ENCODE measurements at places on chromosomes 5 and 9.
A peak's percentile ranks its signal among the peaks of the same experiment; 100 is the strongest.

DNA sequence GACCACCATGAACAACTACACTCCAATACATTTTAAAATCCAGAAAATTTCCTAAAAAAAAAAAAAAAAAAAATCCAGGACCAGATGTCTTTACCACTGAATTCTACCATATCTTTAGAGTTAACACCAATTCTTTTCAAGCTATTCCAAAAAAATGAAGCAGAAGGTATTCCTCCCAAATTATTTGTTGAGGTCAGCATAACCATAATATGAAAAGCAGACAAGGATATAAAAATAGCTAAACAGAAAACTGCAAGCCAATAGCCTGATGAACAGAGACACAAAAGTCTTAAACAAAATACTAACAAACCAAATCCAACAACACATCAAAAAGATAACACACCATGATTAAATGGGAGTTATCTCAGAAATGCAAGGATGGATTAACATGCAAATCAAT, 695.4 kb downstream of the PTPRD start:
- no peak for DNase-seq

DNA sequence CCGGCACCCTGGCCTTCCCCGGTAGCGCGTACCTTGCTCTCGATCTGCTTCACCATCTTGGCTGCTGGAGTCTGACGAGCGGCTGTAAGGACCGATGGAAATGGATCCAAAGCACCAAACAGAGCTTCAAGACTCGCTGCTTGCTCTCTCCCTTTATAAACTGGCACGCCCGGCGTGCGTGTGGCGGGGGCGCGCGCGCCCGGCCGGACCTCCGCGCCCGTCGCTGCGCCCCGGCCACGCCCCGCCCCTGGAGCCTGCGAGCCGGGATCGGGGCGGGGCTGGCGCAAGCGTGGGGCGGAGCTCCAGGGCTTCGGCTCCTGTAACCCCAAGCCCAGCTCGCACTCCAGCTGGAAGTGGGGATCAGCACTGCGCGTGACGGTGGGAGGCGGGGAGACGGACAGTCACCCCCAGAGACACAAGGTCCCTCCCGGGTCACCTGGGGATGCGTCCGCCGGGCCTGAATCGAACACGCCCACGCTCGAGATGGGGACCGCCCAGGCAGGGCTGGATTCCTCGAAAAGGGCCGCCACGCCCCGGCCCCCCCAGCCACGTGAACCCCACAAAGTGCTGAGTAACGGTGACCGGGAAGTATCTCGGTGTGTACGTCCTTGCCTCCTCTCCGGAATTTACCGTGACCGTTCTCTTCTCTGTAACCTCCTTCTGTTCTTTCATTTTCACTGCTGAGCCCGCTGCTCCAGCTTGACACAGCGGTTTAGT, at the start of gene TXN:
TSS of gene TXN (minus strand) at position 128 of the 717 bp plus-strand sequence. CDS start at position 56, 72 bp downstream.
- DNase-seq, result peak; percentile 91

DNA sequence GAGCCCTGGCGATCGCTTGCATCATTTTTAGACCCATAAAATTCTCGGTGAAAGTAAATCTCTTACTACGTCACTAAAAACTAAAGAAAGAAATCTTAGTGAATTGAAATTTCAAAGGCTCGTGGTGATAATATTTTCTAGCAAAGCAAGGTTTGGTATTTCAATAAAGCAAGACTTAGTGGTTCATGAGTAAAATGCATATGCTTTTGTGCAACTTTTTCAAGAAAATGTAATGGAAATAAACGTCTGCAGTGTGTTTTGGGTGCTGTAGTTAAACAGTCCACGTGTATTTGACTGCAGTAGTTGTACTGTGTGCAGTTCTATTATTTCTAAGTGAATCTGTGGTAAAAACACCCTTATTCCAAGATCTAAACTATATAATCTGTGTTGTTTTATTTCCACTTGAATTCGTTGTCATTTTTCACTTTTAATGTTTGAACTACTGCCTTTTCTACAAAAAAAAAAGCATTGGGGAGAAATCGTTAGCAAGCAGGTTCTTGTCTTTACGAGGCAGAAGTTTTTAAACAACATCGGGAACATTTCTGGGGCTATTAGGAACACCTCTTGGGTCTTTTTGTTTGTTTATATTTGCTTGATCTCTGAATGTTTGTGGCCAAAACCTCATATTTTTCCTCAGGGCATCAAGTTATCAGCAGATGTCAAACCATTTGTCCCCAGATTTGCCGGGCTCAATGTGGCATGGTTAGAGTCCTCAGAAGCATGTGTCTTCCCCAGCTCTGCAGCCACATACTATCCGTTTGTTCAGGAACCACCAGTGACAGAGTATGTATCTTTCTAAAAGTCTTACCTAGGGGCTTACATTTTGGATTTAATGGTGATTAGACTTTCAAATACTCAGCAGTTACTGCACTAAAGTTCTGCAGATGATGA, 960 bp downstream of the SECISBP2 start:
- DNase-seq, result no peak

DNA sequence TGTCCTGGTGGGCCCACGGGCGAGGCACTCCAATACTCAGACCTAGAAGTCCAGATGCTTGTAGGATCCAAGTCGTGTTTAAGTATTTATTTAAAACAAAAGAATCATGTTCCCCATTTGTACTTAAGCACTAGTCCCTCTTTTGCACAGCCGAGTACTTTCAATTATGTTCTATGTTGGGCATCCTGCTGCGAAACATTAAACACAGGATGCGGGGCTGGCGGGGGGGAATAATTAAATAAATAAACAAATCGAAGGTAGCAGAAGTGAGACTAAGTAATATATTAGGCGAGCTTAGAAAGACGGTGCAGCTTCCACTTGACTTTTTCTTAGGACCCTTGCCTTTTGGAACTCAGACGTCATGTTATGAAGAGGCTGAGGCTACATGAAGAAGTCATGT, 1129.2 kb upstream of the ACO1 start:
- DNase-seq, result no peak

DNA sequence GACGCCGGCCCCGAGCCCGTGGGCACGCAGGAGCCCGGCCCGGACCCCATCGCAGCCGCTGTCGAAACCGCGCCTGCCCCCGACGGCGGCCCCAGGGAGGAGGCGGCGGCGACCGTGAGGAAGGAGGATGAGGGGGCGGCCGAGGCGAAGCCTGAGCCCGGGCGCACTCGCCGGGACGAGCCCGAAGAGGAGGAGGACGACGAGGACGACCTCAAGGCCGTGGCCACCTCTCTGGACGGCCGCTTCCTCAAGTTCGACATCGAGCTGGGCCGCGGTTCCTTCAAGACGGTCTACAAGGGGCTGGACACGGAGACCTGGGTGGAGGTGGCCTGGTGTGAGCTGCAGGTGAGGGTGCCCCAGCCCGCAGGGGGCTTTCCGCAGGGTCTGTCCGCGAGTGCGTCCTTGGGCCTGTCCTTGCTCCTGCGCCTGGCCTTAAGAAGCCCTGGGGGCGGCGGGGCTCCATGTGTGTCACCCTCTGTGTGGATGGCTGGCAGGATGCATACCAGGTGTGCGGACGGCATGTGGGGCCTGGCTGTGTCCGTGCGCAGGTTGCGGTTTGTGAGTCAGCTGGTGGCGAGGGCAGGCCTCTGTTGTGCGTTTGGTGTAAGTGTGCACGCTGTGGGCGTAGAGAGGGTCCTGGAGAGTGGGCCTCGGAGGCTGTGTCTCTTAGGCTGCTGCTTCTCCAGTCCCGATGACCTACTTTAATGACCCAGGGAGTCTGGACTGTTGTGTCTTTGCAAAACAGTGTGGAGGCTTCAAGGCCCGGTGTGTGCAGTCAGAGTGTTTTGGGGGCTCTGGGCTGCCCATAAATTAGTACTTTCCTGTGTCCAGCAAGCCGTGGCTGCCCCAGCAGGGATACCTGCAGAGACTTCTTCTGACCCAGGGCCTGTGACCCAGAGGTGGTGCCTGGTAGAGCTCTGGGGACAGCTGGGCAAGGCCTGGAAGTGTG, 1.6 kb downstream of the WNK2 start:
- no peak for DNase-seq

- DNase-seq, result no peak
Observed at GRCh38 chr9:114446672-114447450, 58.4 kb downstream of the WHRN start.

GRCh38 chr9:421896-422295, 207.2 kb downstream of the DOCK8 start:
- no peak for DNase-seq

- no peak for DNase-seq
Observed at GRCh38 chr9:136292591-136293448, 11.1 kb downstream of the CCDC187 start.

DNA sequence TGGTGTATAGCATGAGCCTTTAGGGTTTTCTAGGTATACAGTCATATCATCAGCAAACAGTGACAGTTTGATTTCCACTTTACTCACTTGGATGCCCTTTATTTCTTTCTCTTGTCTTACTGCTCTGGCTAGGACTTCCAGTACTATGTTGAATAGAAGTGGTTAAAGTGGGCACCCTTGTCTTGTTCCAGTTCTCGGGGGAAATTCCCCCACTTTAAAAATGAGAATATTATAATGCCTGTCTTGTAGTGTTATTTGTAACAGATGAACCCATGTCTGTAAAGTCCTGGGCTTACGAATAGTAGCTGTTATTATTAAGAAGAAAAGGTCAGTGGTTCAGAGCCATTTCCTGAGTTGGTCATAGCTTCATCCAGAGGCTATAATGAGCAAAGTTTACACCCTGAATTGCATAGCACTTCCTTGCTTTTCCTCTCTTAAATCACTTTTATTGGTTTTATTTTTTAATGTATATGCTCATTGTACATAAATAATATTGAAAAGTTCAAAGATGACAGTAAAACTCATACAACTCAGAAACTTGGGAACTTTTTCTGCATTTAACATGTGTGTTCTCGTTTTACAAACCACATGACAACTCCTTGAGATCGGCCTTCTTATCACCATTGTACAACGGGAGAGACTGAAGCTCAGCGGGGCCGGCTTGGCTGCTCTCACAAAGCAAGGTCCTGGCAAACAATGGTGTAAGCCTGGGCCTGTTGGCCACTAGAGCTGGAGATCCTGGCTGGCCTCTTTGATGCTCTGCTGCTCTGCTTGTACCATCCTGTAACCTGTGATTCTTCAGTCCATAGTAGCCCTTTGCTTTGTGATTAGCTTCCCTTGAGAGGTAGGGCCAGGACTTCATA, 85.2 kb downstream of the CYFIP2 start:
- no peak for DNase-seq

- DNase-seq, result no peak
Observed at GRCh38 chr9:134592018-134592818, 49.4 kb upstream of the COL5A1 start.

DNA sequence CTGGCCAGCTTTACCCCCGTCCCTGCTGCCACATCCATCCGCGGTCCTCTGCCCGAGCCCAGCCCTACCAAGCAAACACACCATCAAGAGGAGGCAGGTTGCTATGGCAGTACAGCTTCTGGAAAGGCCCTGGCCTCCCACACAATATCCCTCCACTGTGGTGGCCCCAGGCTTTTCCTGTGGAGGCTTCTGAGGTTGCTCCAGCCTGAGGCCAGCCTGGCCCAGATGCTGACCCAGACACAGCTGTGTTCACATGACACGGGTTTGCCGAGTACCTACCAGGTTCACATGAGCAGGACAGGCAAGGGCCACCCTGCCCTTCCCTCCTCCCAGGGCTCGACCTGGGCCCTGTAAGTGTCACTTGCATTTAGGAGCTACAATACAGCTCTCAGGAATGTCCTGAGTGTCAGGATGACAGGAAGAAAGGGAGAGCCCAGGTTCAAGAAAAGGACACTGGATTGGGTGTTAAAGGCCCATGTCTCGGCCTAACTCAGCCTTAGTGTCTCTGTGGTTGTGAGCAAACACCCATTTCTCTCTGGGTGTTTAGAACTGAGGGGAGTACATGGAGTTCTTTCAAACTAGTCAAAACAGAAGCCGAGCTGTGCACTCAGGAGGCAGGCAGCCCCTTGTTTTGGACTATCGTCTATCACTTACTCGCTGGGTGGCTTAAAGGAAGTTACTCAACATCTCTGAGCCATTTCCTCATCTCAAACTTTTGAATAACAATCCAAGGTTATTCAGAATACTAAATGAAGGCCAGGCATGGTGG, 40.2 kb downstream of the NAIF1 start:
- DNase-seq, result peak; percentile 60

DNA sequence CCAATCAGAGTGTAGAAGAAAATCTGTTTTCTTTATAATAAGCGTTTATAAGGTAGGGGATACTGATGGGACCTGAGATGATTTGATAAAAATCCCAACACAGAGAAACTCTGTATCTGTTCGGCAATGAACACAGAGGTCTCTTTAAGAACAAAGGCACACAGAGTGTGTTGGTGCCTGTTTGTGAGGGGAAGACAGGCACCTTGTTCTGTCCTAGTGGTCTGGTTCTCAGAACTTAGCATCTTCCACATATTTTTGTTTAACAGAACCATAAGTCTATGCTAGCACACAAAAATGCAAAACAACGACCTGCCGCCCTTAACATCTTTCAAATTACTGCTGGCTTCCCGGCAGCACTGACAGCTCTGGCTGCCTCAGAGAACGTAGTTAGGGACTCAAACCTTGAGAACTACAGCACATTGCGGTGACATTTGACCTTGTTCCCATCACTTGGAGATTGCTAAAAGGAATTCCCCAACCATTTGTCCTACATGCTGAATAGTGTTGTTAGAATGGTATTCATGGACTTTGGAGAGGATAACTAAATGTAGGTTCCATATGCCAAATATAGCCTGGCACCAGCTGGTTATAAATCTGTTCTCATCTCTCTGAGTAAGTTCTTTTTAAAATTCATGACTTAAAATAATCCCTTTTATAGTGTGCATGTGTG, 871.7 kb upstream of the TYRP1 start:
- DNase-seq, result no peak

DNA sequence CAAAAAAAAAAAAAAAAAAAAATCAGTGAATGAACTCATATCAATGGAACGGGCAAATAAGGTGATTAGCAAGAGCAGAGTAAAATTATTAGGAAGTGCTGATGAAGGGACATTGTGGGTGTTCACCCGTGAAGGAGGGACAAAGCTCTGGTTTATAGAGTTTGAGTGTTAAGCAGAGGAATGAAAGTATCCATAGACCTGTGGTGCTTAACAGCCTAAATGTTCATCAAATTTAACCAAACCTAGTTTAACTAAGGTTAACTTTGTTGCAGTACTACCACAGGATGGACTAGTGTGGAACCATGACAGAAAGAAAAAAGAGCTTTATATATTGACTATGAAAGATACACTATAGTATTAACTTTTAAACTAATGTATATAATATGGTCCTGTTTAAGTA, 44.1 kb upstream of the TNFAIP8 start:
- DNase-seq, result no peak

DNA sequence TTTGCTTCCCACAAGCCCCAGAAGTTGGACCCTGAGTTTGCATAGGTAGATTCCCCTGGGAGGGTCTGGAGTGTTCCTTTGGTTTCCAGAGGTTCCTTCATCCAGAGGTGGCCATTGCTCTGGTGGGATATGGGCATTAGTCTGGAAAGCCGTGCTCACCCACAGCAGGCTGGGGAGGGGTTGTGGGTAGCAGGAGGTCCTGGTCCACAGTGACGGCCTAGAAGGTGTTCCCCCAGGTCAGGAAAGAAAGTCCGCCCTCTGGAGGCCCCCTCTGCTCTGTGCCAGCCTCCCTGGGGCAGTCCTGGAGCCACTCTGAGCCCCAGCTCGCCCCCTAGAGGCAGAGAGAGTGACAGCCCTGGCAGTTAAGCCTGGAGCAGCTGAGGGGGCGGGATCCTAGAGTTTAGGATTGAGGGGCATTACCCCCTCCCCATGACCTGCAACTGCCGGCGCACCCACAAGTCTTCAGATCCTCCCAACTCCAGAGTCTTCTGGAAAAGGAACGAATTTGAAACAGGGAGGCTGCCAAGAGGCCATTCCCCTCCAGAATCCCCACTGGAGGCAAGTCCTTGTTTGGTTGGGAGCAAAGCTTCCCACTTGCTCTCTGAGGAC, 36.8 kb downstream of the NDST1 start:
- DNase-seq, result peak; percentile 82

Measured in stimulated activated naive CD8-positive, alpha-beta T cell treated with anti-CD3 and anti-CD28 coated beads, Interleukin-15, Interleukin-2, amounts not matched to agents 100 U/mL and 50 U/mL, for 24 hours (primary cell).